Stimulated activated CD8-positive, alpha-beta memory T cell treated with anti-CD3 and anti-CD28 coated beads, Interleukin-7, amount 100 ng/mL, for 48 hours (primary cell): ENCODE measurements at places on chromosomes 1 and 21.

GRCh38 chr1:16720351-16721223 is 19.7 kb upstream of the RNU1-4 start:
- no peak for DNase-seq

DNA sequence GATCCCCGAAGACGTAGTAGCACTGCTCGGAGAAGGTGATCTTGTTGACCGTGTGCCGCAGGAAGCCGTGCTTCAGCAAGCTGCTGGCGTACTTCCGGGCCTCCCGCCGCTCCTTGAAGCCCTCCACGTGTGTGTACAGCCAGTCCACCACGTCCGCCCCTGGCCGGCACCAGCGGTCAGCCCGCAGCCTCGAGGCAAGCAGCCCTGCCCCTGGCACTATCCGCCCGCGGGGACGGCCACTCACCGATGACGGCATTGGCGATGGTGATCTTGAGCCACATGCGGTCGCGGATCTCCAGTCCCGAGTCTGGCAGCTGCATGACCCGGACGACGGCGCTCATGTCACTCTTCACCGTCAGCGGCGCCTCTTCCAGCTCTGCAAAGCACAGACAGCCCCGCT is 7.2 kb downstream of the TAS1R3 start:
- DNase-seq: no peak

DNA sequence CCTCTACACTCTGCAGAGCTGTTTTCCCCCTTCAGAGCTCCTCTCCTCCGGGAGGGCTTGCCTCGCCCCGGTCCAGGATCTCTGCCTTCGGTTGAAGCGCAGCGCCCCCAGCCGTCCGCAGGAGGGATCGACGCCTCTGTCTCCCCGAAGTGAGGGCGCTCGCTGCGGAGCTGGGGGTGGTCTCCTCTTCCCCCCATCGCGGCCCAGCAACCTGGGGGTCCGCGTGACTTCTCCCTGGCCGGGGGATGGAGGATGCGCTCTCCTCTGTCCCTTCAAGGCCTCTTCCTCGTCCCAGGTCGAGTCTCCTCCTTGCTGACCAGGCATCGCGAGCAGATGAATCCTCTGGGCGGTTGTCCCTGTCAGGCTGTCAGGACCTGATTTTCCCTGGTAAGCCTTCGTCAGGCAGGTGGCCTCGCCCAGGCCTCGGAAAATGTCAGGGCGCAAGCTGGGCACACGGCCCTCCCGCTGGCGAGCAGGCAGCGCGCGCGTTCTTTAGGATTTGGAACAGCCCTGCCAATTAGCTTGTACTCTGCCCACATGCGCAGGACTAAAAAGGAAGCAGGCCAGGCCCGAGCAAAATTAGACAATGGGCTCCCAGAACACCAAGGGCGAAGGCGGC is 90.5 kb downstream of the EDEM3 start:
- peak; percentile 9 for DNase-seq

DNA sequence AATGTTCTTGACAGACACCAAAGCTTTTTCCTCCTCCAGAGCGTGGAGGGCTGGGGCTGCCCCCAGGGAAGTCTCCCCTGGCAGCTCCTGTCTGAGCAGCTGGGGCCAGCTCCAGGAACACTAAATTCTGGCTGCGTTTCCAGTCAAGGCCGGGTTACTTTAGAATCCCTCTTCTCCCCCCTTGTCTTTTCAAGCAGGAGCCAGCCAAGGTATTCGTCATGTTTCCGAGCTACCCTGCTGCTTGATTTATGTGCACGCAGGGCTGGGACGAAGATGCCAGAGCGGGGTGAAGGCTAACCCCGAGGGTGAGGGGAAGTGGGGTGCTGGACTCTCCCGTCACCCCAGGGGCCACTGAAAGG is 68.1 kb upstream of the ANGPTL1 start:
- DNase-seq: no peak

GRCh38 chr1:218665221-218665620 is 320.1 kb downstream of the TGFB2 start:
- DNase-seq: no peak

- no peak for DNase-seq
Measured at GRCh38 chr1:110262846-110263631, 52.9 kb downstream of the KCNC4 start.

DNA sequence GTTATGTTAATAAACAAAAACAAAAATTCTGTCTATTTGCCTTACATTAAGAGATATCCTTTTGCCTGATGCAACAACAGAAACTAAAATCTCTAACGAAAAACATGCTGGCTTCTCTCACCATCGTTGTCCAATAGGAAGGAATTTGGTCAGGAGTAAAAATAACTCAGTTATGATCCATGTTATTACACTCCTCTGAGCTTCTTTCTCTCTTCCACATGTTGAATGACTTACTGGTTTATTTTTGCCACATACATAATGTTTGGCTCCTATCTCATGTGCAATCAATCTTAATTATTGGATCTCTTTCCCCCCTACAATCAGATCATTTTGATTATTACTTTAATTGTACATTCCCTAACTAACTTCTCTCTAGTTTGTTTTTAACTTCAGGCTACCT is 688.4 kb downstream of the USP25 start:
- DNase-seq: no peak

GRCh38 chr1:241323514-241324195 is 33.4 kb downstream of the RGS7 start:
- no peak for DNase-seq

DNA sequence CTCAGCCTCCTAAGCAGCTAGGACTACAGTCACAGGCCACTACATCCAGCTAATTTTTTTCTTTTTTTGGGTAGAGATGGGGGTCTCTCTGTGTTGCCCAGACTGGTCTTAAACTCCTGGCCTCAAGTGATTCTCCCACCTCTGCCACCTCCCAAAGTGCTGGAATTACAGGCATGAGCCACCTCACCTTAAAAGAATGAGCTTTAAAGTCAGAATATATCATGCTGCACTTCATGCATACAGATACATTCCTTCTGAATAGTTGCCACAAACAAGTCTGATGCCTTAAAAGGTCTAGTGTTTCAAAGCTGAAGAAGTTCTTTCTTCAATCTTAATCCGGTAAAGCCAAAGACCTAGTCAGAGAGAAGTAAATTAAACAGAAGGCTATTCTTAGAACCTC is 23.8 kb upstream of the CPLANE2 start:
- no peak for DNase-seq

- no peak for DNase-seq
Measured at GRCh38 chr1:54120018-54120697, 32.6 kb downstream of the CDCP2 start.

- DNase-seq: peak; percentile 55
Measured at GRCh38 chr1:155320661-155321617, at the start of gene RUSC1. RUSC1 (plus strand) TSS chr1:155320894; CDS start chr1:155321774, 880 bp downstream.

DNA sequence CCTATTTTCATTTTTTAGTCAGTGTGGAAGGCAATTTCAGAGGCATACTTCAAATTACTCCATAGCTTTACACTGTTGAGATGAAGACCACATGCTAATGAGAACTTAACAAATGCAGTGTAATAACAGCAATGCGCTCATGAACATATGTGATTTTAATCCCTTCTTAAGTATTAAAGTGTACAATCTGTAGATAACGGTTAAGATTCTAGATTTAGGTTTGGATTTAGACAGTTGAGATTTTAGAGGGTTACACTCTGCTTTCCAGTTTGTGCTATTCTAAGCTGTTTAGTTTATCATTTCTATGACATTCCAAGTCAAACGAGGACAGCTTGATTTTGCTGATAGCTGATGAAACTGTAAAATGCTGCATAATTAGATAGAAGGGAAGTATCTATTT is 257.8 kb upstream of the CHRM3 start:
- no peak for DNase-seq

DNA sequence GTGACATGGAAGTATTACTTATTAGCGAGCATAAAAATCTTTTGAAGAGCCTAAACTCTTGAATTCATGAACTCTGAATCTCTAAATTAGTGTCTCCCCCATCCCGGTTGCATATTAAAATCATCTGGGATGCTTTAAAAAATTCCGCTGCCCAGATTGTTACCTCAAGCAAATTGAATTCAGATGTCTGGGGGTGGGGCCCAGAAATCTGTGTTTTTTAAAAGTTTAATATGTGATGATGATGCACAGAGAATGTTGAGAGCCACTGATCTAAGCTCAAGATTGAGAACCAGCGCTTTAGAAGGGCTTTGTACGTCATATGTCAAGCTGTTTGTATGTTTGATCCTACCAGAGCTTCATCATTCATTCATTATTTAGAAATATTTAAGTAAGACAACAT is 446.8 kb downstream of the NUF2 start:
- DNase-seq: no peak

- DNase-seq: no peak
Measured at GRCh38 chr1:79714664-79715063, 708.1 kb upstream of the ADGRL4 start.

- no peak for DNase-seq
Measured at GRCh38 chr1:100810360-100810759, 84.3 kb downstream of the EXTL2 start.

DNA sequence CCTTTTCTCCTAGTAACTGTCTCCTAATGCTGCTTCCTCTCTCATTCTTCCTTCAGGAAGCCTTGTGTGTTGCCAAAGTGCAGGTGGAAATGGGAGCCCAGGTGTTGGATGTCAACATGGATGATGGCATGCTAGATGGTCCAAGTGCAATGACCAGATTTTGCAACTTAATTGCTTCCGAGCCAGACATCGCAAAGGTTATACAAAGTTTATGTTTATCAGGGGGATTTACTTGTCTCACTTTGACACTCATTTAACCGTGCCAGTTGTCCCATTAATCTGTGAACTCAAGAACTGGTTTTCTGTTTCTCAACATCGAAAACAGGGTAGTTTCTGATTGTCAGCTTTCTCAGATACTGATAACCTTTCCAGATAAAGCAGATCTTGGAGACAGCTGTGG is 40.4 kb downstream of the MTR start:
- no peak for DNase-seq

DNA sequence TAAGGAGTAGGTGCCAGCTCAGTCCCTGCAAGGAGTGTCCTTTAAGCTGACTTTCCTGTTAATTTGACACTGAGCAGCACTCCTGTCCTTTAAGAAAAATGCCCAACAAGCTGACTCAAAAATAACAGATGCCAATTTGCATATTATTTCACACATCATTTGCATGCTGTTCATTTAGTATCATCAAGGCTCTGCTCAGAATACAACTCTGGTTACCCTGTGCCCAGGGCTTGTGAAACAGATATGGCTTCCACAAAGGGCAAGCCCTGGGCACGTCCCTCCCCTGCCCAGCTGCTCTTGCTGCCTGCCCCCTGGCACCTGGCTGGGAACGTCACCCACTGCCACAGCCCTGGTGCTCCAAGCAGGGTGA is 10.3 kb downstream of the KCNN3 start:
- DNase-seq: no peak

GRCh38 chr21:33949516-33950430 is 34.2 kb upstream of the ATP5PO start:
- no peak for DNase-seq

DNA sequence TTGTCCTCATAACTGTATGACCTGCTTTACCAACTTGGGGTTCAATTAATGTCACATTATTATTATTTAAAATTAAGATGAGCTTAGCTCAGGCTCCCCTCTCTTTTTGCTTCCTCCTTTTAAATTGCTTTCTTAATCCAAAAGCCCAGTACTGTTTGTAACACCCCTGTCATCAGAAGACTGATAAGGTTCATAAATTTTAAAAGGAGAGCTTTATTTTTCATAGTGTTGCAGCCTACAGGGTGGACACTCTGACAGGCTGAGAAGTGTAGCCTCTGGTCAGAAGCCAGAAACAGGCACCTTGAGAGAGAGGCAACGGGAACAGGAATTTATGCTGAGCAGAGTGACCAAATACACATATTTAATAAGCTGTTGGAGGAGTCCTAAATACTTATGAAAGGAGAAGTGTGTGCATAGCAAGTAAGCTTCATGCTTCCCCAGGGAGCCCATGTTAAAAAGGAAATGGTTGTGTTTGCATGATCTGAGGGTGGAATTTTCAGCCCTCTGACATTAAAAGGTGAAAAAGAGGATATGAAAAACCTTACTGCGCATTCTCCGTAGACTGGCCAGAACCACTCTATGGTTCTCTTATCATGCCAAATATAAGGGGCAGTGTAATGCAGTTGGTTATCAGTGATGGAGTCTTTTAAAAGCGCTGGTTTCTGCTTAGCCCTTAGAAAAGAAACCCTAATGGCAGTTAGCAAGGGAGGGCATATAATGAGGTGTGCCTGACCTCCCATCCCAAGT is 30.5 kb upstream of the FGGY start:
- no peak for DNase-seq

DNA sequence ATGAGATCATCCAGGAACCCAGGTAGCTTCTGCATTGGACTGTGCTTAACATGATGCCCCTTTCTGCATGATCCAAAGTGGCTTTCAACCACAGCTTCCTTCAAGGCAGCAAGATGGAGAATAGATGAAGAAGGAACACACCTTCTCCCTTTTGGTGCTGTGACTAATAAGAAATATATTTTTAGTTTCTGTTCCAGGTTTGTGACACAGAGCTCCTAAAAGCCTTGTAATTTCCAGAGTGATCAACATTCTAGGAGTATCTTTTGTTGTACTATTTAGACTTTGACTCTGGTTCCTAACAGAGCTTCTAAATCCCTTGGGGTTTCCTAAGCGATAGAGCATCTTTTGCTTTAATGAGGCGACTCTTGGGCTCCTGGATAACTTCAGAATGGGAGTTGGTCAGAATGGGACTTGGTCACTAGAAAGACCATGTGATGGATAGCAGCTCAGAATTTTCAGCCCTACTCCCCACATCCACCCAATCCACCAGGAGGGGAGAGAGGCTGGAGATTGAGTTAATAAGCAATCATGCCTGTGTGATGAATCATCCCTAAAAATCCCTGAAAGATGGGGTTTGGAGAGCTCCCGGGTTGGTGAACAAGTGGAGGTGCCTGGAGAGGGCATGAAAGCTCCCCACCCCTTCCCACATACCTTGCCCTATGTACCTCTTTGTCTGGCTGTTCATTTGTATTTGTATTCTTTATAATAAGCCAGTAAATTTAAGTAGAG is 134.8 kb downstream of the FGGY start:
- no peak for DNase-seq

DNA sequence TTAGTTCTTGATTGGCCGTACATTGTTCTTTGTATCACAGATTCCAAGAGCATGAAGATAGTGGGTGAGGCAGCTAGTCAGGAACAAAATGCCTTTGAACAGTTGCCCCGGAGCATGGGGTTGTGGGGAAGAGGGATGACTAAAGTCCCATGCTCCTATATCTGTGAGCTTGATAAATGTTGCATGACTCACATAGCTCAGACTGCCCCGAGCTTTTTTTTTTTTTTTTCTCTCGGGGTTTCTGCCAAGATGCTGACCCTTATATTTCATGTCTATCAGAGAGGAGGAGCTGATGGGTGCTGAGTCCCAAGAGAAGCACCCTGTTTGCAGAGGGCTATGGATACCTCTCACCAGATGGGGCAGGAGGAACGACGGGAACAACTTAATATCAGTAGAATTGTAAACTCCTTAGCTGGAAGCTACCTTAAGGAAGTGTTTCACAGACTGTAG is 40.6 kb downstream of the SRRM1 start:
- no peak for DNase-seq

DNA sequence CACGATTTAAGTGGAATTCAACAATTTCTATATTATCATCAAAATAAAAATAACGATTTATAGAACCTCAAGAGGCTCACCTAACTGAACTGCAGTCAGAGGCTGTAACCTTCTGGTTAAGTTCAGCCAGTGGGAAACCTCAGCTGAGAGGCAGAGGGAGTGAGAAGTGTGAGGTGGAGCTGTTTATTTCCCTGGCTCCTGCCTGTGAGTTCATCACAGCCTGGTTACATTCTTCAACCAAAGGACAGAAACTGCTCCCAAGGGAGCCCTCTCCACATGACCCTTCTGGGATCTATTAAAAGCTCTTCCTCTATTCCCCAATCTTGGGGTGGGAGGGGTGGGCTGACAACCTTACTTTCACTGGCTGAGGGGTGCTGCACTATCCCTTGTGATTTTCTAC is 22.2 kb downstream of the DYNLT5 start:
- DNase-seq: no peak
